ENCODE measurements at places on chromosomes 11 and 22.

DNA sequence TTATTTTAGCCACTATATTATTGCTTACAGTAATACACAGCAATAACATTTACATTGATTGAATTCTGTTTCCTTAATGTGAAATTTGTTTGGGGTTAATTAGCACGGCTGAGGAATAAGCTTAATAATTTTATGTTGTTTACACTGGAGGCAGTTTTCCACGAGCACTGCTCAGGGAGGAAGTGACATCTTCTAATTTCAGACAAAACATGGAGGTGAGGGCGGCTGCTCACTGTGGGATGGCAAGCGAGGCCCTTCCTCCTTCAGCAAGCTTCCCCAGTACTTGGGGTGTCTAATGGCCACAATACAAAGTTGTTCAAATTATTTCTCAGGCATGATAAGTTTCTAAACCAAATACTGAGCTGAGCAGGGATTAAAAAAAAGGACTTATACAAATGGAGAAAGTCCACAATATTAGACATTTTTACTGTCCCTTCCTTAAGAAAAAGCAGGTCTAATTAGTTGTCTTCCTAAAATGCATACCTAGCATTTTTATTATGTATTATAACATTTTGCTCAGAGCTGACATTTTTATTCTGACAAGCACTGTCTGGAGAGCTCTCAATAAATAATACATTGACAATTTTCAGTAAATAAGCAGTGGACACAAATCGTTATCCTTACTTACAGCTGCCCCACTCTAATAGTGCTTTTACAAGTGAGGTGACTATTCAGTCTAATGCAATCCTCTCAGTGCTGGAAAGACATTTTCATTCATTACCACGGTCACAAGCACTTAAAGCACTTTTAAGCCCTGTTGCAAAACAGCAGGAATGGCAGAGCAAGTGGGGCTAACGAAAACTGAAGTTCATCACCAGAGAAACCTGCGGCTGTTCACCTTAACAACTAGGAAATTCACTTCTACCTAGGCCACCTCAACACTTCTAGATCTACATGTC lies 56.2 kb downstream of the SOX6 start:
- no peak for DNase-seq

DNA sequence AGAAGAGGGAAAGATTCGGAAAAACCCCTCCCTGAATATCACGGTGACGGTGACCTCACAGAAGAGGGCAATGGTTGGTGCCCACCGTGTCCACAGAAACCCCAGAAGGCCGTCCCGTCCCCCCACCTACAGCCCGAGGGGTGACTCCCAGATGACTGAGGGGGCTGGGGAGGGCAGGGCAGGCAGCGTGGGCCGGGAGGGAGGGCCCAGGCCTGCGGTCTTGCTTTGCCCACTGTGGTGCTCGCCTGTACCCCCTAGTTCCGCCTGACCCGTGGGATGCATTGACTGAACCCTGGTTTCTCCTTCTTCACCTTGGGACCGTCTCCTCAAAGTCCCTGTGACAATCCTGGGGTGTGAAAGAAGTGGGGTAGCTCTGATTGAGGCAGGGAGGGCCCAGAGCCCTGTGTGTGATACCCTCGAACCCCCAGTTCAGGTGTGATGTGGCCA lies 526.7 kb downstream of the BRD1 start:
- no peak for DNase-seq

DNA sequence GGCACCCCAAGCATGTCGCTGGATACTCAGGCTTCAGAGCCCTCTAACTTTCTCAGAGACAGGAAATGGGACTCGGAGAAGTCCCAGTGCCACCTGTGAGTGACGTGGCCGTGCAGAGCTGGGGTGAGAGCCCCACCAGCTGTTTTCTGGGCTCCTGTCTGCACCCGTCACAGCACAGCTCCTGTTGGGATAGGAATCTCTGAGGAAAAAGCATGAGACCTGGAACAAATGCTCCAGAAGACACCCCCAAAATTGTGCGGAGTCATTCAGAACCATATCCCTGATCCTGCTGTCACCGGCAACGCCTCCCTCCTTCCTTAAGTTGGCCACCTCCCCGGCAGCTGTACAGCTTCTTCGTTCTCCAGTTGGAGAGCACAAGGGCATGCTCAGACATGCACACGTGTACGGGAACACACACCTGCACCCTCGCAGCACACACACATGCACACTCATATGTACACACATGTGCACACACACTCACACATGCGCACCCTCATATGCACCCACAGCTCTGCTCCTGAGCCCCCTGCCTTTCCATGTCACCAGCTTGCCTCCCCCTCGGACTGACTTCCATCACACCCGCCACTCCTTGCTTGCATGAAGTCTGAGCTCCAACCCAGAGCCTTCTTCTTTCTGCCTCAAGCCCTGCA lies 1430.0 kb downstream of the BRD1 start:
- DNase-seq = no peak

- no peak for DNase-seq
Observed at GRCh38 chr22:37378642-37379058, 48.6 kb downstream of the ELFN2 start.

GRCh38 chr11:95123556-95123955 lies 33.9 kb downstream of the ENDOD1 start:
- DNase-seq = no peak

DNA sequence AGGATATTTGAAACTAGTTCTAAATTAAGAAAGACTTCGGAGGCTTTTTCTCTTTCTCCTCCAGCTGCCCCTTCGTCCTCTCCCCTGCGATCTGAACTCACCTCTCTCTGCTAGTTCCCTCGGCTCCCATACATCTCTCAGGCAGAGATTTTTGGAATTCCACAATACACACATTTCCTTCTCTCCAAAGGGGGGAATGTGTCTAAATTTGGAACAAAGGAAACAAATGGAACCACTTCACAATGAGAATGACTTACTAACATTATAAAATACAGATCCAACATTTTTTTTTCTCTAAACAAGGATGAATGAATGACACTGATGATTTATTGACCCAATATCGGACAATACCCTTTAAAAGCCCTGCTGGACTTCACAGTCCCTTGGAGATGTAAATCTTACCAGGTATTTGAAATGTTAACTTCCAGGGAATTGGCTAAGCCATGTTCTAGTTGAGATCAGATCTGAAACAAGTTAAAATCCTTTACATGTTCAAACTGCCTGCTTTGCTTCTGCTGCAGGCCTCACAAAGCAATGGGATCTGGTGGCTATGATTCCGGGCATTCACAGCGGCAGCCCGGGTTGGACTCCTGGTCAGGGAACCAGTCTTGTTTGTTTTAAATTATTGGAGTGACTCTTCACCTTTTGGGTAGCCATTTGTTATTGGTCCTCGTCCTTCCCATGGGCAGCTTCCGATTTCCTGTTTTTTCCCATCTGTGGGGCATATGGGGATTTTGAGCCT lies 20.5 kb upstream of the GSTP1 start:
- no peak for DNase-seq

GRCh38 chr22:39431821-39432251 lies 25.0 kb upstream of the MGAT3 start:
- DNase-seq = no peak

DNA sequence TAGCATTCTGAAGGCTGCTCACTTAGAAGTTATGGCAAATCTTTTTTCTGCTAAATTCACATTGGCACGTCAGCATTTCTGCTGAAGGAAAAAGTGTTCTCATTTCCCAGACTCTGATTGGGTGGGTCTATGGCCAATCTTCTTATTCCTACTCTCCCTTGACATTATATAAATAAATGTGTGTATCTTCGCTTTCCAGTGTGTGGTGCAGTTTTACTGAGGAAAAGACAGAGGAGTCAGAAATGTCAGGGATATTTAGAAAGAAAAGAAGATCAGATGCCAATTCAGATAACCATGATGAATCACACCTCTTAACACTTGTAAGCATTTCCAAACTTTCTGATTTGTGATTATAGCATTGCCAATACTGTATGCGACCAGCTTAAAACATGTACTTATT lies 3.2 kb upstream of the BDNF start:
- DNase-seq = no peak

All from stimulated activated CD4-positive, alpha-beta T cell treated with anti-CD3 and anti-CD28 coated beads, TNF-alpha, amount 100 ng/mL, for 4 hours (primary cell).